ENCODE measurements at places on chromosomes 13 and 19. TPM values are rescaled to one million over a fixed set of nuclear protein-coding genes. Genes with fewer than 3 reads are reported as not detected.
A peak's percentile ranks its signal among the peaks of the same experiment; 100 is the strongest.

DNA sequence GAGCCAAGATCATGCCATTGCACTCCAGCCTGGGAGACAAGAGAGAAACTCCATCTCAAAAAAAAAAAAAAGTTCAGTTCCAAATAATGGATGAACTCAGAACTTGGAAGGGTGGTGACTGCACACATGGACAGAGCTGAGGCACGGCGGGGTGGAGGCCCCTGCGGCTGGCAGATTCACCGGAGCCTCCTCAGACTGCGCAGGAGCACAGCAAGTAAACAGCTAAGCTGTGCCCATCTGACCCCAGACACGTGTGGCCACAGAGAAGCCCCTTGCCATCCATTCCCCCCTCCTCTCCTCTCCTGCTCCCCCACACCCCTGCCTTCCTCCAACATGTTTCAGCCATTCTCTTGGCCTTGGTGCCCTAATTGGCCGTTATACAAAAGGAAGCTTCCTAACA, 15.6 kb upstream of the PROZ start:
- DNase-seq, result no peak

DNA sequence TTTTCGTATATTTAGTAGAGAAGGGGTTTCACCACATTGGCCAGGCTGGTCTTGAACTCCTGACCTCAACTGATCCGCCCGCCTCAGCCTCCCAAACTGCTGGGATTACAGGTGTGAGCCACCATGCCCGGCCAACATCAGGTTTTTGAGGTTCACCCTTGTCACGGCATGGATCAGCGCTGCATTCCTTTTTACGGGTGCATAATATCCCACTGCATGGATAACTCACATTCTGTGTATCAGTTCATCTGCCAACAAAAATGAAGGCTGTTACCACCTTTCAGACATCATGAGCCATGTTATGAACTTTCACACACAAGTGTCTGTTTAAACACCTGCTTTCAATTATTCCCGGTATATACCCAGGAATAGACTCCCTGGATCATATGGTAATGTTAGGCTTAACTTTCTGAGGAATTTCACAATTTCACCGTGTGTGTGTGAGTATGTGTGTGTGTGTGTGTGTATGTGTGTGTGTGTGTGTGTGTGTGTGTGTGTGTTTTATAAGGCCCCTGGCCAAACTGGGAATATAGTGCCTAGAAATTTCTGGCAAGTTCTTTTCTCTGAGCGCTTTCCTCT, 52.2 kb downstream of the AP1M1 start:
- DNase-seq, result peak; percentile 30

ELANE gene
- not detected for total RNA-seq

DZIP1 gene
- total RNA-seq, result 38.9 TPM

PEG3 gene
- total RNA-seq, result 0.32 TPM

ZNF560 gene
- 0.86 TPM for total RNA-seq

- DNase-seq, result no peak
Measured at GRCh38 chr13:80825276-80825675, 484.4 kb upstream of the SPRY2 start.

CYP4F2 gene
- total RNA-seq, result not detected

DNA sequence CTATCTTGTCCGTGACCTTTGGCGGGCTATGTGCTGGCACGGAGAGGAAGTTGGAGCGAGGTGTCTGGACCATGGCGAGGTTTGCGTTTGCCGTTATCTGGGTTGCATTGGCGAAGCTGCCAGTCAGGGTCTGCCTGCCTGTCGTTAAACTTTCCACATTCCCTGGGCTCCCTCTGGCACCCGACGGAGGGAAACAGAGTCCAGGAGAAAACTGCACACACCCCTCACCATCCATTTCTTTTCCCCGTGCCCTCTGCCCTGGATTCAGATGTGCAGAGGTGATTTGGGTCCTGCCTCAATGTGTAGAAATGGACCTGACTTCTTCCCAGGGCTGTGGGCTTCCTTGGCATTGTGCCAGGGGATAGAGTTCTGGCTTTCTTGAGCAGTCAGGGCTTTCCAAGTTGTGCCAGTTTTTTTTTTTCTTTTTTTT, 142.4 kb downstream of the URI1 start:
- DNase-seq, result no peak

- no peak for DNase-seq
Measured at GRCh38 chr19:14433554-14434501, 722 bp downstream of the PKN1 start.

- DNase-seq, result no peak
Measured at GRCh38 chr13:70896136-70896535, 787.9 kb upstream of the KLHL1 start.

DNA sequence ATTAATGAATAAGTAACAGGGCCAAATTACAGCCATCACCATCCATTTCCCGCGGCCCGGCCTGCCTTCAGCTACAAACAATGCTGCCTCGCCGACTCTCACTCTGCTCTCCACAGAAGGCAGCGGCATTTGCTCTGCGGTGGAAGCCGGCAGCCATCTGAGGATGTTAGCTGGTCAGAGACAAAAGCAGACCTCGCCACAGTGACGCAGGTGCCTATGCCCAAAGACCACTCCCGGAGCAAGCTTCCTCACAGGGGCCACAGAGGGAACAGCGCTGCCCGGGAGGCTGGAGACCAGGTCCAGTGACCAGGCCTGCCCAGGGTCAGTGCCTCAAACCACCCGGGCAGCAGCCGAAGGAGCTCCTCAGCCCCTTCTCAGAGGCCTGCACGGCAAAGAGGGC, 16.4 kb downstream of the PEPD start:
- DNase-seq, result no peak

- peak; percentile 95 for DNase-seq
Measured at GRCh38 chr19:40221858-40222619, 3.9 kb upstream of the TTC9B start.

- DNase-seq, result no peak
Measured at GRCh38 chr13:99435998-99436397, 65.3 kb upstream of the TM9SF2 start.

GRCh38 chr19:10180459-10180858, 14.3 kb downstream of the DNMT1 start:
- DNase-seq, result no peak

POLR1D gene
- total RNA-seq, result 57.9 TPM

- no peak for DNase-seq
Measured at GRCh38 chr19:46478356-46478986, 7.1 kb upstream of the PNMA8A start.

DNA sequence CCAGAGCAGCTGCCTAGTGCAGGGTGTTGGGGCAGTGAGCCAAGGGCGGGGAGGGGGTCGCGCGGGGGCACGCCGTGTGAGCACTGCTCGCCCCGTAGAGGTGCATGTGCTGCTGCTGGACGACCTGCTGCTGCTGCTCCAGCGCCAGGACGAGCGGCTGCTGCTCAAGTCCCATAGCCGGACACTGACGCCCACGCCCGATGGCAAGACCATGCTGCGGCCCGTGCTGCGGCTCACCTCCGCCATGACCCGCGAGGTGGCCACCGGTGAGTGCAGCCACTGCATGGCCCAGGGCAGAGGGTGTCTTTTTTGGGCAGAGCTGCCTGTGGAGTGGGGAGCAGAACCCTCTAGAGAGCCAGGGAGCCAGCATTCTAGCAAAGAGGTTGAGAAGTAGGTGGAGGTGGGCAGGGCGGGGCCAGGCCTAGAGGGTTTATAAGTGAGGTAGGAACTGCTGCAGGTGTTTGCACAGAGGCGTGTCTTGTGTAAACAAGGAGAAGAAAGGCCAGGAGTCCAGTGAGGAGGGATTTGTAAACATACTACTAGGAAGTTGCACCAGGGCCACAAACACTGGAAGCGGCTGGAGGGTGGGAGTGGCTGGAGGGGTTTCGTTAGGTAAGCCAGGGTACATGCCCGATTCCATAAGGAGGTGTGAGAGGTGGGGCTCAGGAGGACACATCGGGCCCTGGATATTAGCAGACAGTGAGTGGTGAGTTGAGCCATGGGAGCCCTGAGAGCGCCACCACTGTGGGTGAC, 21.3 kb downstream of the ARHGEF1 start:
- no peak for DNase-seq

KATNAL1 gene
- 35.4 TPM for total RNA-seq

DNA sequence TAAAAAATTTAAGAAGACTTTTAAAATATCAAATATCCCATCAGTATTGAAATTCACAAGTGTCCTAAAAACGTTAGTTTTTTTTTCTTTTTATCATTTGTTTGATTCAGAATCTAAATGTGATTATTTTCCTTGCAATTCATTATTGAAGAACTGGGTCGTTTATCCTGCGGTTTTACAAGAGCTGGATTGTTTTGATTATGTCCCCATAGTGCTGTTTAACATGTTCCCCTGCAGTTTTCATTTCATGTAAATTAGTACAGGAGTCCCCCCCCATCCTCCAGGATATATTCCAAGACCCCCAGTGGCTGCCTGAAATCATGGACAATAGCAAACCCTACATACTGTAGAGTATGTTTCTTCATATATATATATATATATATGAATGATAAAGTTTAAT, 105.7 kb downstream of the KCTD15 start:
- DNase-seq, result no peak

DNA sequence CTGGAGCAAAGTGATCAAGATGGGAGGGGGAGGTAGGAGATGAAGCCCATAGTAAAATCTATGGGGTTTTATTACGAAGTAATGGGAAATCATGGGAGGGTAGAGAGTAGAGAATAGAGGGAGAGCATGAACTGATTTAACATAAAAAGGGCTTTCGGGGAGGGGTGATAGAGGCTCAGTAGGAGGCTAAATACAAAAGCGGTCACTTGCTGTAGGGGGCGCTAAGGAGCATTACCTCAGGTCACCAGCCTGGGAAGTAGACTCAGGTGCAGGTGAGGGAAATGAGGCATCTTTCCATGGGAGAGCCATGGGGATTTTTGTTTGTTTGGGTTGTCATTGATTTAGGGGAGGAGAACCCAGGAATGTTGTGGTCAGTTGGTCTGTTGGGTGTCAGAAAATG, 14.1 kb downstream of the KRTDAP start:
- DNase-seq, result no peak

FXYD7 gene
- under 0.01 TPM for total RNA-seq

DNA sequence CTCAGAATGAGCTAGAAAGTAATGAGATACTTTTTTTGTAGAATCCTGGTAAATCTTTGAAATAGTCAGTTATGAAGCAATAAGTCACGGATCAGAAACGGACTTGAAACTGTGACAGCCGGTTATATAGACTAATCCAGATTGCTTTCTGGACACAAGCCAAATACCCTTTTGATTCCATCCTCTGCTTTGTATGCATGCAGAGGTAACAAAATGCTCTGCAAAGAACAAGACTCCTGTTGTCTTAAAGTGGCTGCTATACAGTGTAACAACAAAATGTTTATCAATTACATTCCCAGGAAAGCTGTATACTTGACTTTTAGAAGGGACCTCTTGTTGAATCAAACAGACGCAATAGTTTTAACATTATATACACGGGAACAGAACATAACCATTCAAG, 66.5 kb upstream of the STARD13 start:
- no peak for DNase-seq

DNA sequence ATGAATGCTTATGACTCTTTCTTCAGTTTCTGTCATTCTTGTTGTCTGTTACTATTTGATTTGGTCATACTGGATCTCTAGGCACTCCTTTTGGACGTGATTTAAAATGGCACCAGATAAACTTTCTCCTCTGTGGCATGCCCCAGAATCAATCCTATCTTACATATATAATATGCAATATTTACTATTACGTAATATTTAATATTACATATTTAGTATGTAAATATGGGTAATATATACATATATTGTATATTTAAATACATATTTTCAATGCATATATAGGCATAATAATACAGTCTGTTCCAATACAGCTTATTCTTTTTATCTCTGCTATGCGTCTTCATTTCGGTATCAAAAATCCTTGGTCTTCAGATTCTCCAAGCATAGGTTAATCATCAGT, 104.4 kb upstream of the PRR20A start:
- DNase-seq, result no peak

- no peak for DNase-seq
Measured at GRCh38 chr13:43428545-43429296, 358.1 kb downstream of the ENOX1 start.

N4BP2L2 gene
- 111 TPM for total RNA-seq

GRCh38 chr19:44847144-44848035, 1.3 kb downstream of the NECTIN2 start:
- peak; percentile 82 for DNase-seq

CYP4F8 gene
- total RNA-seq, result under 0.01 TPM

CD79A gene
- not detected for total RNA-seq

APOC4 gene
- total RNA-seq, result not detected

All from fibroblast of villous mesenchyme (primary cell).